ENCODE measurements at places on chromosomes 6 and 20. TPM values are rescaled to one million over a fixed set of nuclear protein-coding genes. Genes with fewer than 3 reads are reported as not detected.

The GPR6 gene
- not detected for total RNA-seq

The SALL4 gene
- total RNA-seq, result 0.40 TPM

The TFAP2D gene
- not detected for total RNA-seq

The RUNX2 gene
- 4.2 TPM for total RNA-seq

The RIPPLY2 gene
- not detected for total RNA-seq

The EDN1 gene
- total RNA-seq, result 11.3 TPM

The DEFB132 gene
- total RNA-seq, result not detected

The XKR7 gene
- not detected for total RNA-seq

The NHSL1 gene
- total RNA-seq, result 34.7 TPM

The BNIP5 gene
- not detected for total RNA-seq

The HLA-DQB1 gene
- 0.17 TPM for total RNA-seq

The LRRC73 gene
- 0.83 TPM for total RNA-seq

The SGK2 gene
- 0.33 TPM for total RNA-seq

The APOM gene
- total RNA-seq, result 4.7 TPM

The MAPK14 gene
- 41.9 TPM for total RNA-seq

The HFE gene
- 3.7 TPM for total RNA-seq

The GRM1 gene
- not detected for total RNA-seq

The EFHC1 gene
- 16.3 TPM for total RNA-seq

The PSMB9 gene
- 5.6 TPM for total RNA-seq

The ARMC2 gene
- total RNA-seq, result 1.5 TPM

The HRH3 gene
- not detected for total RNA-seq

The PRR18 gene
- total RNA-seq, result 0.50 TPM

The LY6G6D gene
- total RNA-seq, result not detected

The TNFRSF21 gene
- 188 TPM for total RNA-seq

The NKX2-2 gene
- total RNA-seq, result not detected

The PARD6B gene
- 5.6 TPM for total RNA-seq

The FAM83B gene
- 101 TPM for total RNA-seq

The STMND1 gene
- total RNA-seq, result not detected

The HBS1L gene
- 98.7 TPM for total RNA-seq

The PRSS35 gene
- total RNA-seq, result not detected

The ITPA gene
- 71.9 TPM for total RNA-seq

The ARHGAP18 gene
- 28.5 TPM for total RNA-seq

The CCR6 gene
- total RNA-seq, result not detected

The SAPCD1 gene
- 3.2 TPM for total RNA-seq

The EPPIN gene
- not detected for total RNA-seq

The TGM3 gene
- not detected for total RNA-seq

The COL21A1 gene
- total RNA-seq, result 0.50 TPM

Data from mammary epithelial cell (primary cell).